SJCRH30 (cell line): ENCODE measurements at places on chromosomes 4 and X. TPM values are rescaled to one million over a fixed set of nuclear protein-coding genes. Genes with fewer than 3 reads are reported as not detected.

DNA sequence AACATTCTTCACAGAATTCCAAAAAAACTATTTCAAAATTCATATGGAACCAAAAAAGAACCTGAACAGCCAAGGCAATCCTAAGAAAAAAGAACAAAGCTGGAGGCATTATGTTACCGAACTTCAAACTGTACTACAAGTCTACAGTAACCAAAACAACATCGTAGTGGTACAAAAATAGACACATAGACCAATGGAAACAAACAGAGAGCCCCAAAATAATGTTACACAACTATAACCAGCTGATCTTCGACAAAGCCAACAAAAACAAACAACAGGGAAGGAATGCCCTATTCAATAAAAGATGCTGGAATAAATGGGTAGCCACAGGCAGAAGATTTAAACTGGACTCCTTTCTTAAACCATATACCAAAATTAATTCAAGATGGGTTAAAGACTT, 1189.6 kb downstream of the PCDH18 start:
- H3K27ac ChIP-seq = no peak overlapping the region
- no peaks in the 10 kb centered on the region for H3K36me3 ChIP-seq
- no peak for DNase-seq
- H3K27me3 ChIP-seq = no peaks in the 10 kb centered on the region

DNA sequence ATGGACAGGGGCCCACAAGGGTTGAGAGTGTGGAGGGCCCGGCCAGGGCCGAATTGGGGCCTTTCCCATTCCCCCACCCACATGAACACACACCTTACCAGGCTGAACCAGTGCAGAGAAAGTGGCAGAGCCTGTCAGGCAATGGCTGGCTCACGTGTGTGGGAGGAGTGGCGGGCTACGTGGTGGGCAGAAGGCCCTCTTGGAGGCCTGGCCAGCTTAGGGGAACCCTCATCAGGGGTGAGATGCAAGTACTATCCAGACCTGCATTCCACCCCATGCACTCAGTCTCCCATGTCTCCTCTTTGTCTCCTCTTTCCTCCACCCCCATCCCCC, 965 bp downstream of the TCEAL4 start:
- peak overlapping the region; percentile 64; the same call in 1 of the 2 replicates for H3K27ac ChIP-seq
- 0 out of 2 replicates have a peak, but pooled peaks cover 3% of the 10 kb centered on the region for H3K4me1 ChIP-seq
- H3K36me3 ChIP-seq = peaks cover 14% of the 10 kb centered on the region
- DNase-seq = no peak

GRCh38 chr4:159413306-159413943, 310.5 kb downstream of the RAPGEF2 start:
- no peak for DNase-seq
- no peak overlapping the region for H3K4me3 ChIP-seq
- H3K27me3 ChIP-seq = no peaks in the 10 kb centered on the region
- H3K4me1 ChIP-seq = peaks cover 7% of the 10 kb centered on the region; the same call in 1 of the 2 replicates
- H3K36me3 ChIP-seq = no peaks in the 10 kb centered on the region
- H3K27ac ChIP-seq = no peak overlapping the region

GRCh38 chrX:49978176-49978575, 55.8 kb downstream of the CLCN5 start:
- H3K36me3 ChIP-seq = no peaks in the 10 kb centered on the region
- no peak for DNase-seq
- H3K27me3 ChIP-seq = no peaks in the 10 kb centered on the region
- peak overlapping the region; percentile 87 for H3K27ac ChIP-seq

ITM2A gene
- total RNA-seq = not detected in 2 replicates
